Daoy (cell line): ENCODE measurements at places on chromosomes 7 and 10. TPM values are rescaled to one million over a fixed set of nuclear protein-coding genes. Genes with fewer than 3 reads are reported as not detected.

Gene ZC3HAV1
- 51.8 and 52.6 TPM in 2 replicates for total RNA-seq

Gene C1QL3
- total RNA-seq: not detected in 2 replicates

Gene AGR3
- not detected in 2 replicates for total RNA-seq

Gene GSDME
- 28.3 and 46.0 TPM in 2 replicates for total RNA-seq
